ENCODE measurements at places on chromosomes 7 and 10.

GRCh38 chr10:34808801-34809745, 6.0 kb downstream of the PARD3 start:
- no peaks in the 10 kb centered on the region for H3K4me1 ChIP-seq
- no peak overlapping the region for H3K27ac ChIP-seq
- no peak for DNase-seq
- H3K27me3 ChIP-seq = no peaks in the 10 kb centered on the region
- no peaks in the 10 kb centered on the region for H3K36me3 ChIP-seq

- DNase-seq = no peak
- H3K27me3 ChIP-seq = no peaks in the 10 kb centered on the region
- H3K4me1 ChIP-seq = peaks cover 3% of the 10 kb centered on the region
- no peak overlapping the region for H3K4me3 ChIP-seq
- no peak overlapping the region for H3K27ac ChIP-seq
- no peaks in the 10 kb centered on the region for H3K36me3 ChIP-seq
These were observed 1.6 kb upstream of the MARVELD1 start for GRCh38 chr10:97711640-97712572.

- no peaks in the 10 kb centered on the region for H3K27me3 ChIP-seq
- no peak for DNase-seq
- H3K36me3 ChIP-seq = peaks cover 10% of the 10 kb centered on the region
- H3K4me1 ChIP-seq = peaks cover 18% of the 10 kb centered on the region
These were observed 118.2 kb downstream of the PRPF18 start for GRCh38 chr10:13704964-13705363.

DNA sequence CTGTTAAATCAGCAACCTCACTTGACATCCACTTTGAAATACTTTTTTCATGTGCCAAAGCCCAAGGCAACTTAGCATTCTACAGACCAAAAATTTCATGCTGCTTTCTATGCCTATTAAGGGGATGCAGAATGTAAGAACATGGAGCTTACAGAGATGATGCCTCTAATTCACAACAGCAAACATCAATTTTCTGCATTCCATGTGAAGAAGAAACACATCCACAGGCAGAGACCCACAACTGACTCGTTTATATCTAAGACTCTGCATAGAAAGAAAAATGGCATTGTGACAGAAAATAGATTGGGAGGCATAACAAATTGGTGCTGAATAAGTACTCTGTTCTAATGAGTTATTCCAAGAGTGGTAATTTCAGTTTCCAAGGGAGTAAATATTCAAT, 107.6 kb downstream of the SGMS1 start:
- H3K36me3 ChIP-seq = no peaks in the 10 kb centered on the region
- H3K27ac ChIP-seq = no peak overlapping the region
- H3K4me1 ChIP-seq = peaks cover 24% of the 10 kb centered on the region
- H3K4me3 ChIP-seq = no peak overlapping the region
- DNase-seq = no peak

- H3K4me3 ChIP-seq = no peak overlapping the region
- peaks cover 31% of the 10 kb centered on the region for H3K4me1 ChIP-seq
- peak overlapping the region; percentile 77 for H3K27ac ChIP-seq
- no peak for DNase-seq
- H3K27me3 ChIP-seq = no peaks in the 10 kb centered on the region
- H3K36me3 ChIP-seq = no peaks in the 10 kb centered on the region
These were observed 181.8 kb downstream of the CDK14 start for GRCh38 chr7:90777886-90778285.

- no peak for DNase-seq
- no peak overlapping the region for H3K4me3 ChIP-seq
- H3K36me3 ChIP-seq = no peaks in the 10 kb centered on the region
These were observed 175.3 kb upstream of the KCTD7 start for GRCh38 chr7:66453340-66453739.

DNA sequence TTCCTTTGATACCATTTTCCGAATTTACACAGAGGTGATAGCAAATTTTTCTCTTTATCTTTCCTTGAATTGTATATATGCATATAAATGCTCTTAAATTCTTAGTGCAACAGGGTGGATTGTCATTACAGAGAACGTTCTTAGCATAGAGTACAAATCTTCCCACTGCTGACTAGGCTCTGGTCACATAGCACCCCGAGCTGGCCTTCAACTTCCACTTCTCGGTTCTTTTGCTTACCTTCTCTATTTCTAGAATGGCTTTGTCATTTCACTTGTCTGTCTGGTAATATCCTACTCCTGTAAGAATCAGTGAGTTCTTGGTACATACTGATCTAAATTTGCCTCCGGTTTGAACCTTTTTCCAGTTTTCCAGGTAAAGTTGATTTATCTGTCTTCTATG, 13.4 kb downstream of the ADIRF start:
- no peaks in the 10 kb centered on the region for H3K27me3 ChIP-seq
- H3K36me3 ChIP-seq = no peaks in the 10 kb centered on the region
- DNase-seq = no peak

- no peaks in the 10 kb centered on the region for H3K36me3 ChIP-seq
- H3K27me3 ChIP-seq = no peaks in the 10 kb centered on the region
- no peak for DNase-seq
- H3K4me3 ChIP-seq = no peak overlapping the region
These were observed 68.8 kb downstream of the SVOPL start for GRCh38 chr7:138632384-138632783.

- H3K27me3 ChIP-seq = no peaks in the 10 kb centered on the region
- H3K4me1 ChIP-seq = peaks cover 5% of the 10 kb centered on the region
- H3K36me3 ChIP-seq = no peaks in the 10 kb centered on the region
- H3K27ac ChIP-seq = no peak overlapping the region
- H3K4me3 ChIP-seq = no peak overlapping the region
- DNase-seq = no peak
These were observed 3.0 kb downstream of the CALU start for GRCh38 chr7:128742206-128742605.

GRCh38 chr7:44211126-44211675, 10.4 kb downstream of the YKT6 start:
- H3K27me3 ChIP-seq = no peaks in the 10 kb centered on the region
- H3K27ac ChIP-seq = no peak overlapping the region
- H3K4me3 ChIP-seq = no peak overlapping the region
- peaks cover 7% of the 10 kb centered on the region for H3K4me1 ChIP-seq

- H3K27ac ChIP-seq = no peak overlapping the region
- H3K4me3 ChIP-seq = no peak overlapping the region
- no peaks in the 10 kb centered on the region for H3K36me3 ChIP-seq
- H3K4me1 ChIP-seq = no peaks in the 10 kb centered on the region
- DNase-seq = no peak
- H3K27me3 ChIP-seq = no peaks in the 10 kb centered on the region
These were observed 64.5 kb upstream of the NFE2L3 start for GRCh38 chr7:26087321-26088091.

GRCh38 chr10:71223347-71224058, 11.1 kb downstream of the UNC5B start:
- no peak overlapping the region for H3K4me3 ChIP-seq
- no peak for DNase-seq
- no peak overlapping the region for H3K27ac ChIP-seq
- H3K36me3 ChIP-seq = no peaks in the 10 kb centered on the region
- no peaks in the 10 kb centered on the region for H3K4me1 ChIP-seq

GRCh38 chr10:77618117-77618516, 19.5 kb downstream of the KCNMA1 start:
- H3K36me3 ChIP-seq = no peaks in the 10 kb centered on the region
- no peak overlapping the region for H3K4me3 ChIP-seq
- H3K27ac ChIP-seq = no peak overlapping the region
- H3K4me1 ChIP-seq = 0 out of 2 replicates have a peak, but pooled peaks cover under 1% of the 10 kb centered on the region

DNA sequence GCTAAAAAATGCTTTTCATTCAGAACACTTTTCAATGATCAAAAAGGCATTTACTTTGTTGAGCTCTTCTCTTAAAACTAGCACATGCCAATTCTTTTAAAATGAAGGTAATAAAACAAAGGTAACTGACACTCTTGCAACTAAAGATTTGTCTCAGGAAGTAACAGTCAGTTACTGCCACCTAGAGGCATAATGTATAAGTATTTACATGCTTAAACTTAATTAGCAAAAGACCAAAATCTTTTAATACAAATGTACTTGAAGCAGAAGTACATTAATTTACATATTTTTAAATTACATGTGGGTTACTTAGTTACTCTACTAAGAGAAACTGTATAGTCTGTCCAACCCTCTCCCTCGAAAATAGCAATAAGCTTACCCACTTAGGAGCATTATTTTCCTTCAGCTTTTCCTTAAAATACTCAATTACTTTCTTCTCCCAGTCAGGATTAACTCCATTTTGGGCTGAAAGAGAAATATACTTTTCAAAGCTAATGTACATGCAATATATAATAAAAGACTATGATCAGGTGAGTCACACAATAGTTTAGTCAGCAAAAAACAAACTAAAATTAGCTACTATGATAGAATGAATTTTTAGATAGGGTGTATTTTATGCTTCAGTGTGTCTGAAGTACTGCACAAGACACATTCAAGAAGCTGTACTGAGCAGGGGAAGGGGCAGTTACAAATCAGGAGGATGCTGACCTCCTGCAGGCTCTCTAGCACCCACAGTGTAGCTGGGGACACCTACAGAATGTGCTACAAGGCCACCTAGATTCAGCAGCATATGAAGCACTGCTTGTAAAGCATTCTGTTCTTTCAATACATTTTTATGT, 13.0 kb downstream of the MCMBP start:
- no peak overlapping the region for H3K27ac ChIP-seq
- no peaks in the 10 kb centered on the region for H3K27me3 ChIP-seq
- peaks cover 14% of the 10 kb centered on the region for H3K36me3 ChIP-seq
- peaks cover 8% of the 10 kb centered on the region for H3K4me1 ChIP-seq
- H3K4me3 ChIP-seq = no peak overlapping the region
- DNase-seq = no peak

GRCh38 chr10:2081501-2081900, 344.2 kb upstream of the ADARB2 start:
- H3K27ac ChIP-seq = no peak overlapping the region
- no peaks in the 10 kb centered on the region for H3K36me3 ChIP-seq
- H3K4me3 ChIP-seq = no peak overlapping the region
- peak; percentile 19 for DNase-seq
- H3K27me3 ChIP-seq = no peaks in the 10 kb centered on the region

GRCh38 chr10:113609704-113610108, 54.1 kb downstream of the NRAP start:
- no peak overlapping the region for H3K4me3 ChIP-seq
- H3K27ac ChIP-seq = no peak overlapping the region
- no peaks in the 10 kb centered on the region for H3K36me3 ChIP-seq
- DNase-seq = no peak

DNA sequence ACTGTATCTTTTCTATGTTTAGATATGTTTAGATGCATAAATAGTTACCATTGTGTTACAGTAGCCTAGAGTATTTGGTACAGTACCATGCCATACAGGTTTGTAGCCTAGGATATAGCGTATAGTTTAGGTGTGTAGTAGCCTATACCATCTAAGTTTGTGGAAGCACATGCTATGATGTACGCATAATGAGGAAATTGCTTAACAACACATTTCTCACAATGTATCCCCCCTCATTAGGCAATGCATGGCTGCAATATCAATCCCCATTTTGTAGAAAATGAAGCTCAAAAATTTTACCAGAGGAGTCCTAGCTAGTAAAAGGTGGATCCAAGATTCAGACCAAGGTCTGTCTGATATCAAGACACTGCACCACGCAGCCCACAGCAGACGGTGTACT, 376.4 kb upstream of the NFE2L3 start:
- no peak overlapping the region for H3K27ac ChIP-seq
- H3K36me3 ChIP-seq = no peaks in the 10 kb centered on the region
- H3K4me3 ChIP-seq = no peak overlapping the region
- no peaks in the 10 kb centered on the region for H3K27me3 ChIP-seq

DNA sequence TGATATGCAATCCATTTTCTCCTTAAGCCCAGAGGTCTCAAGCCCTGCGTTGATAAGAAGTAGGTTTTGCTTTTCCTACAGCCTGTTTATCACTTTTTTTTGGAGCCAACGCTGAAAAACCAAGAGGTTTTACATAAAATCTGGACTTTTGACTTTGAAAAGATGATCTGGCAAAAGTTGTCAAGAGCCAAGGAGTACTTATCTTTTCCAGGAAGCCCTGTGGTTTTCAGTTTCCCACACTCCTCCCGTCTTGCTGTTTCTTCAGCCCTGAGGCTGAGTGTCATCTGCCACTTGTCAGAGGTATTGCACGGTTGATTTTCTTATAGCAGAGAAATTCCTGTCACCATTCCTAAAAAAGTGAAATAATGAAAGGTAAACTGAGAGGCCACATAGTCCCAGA, 108.7 kb downstream of the TYW1 start:
- no peak for DNase-seq
- H3K36me3 ChIP-seq = no peaks in the 10 kb centered on the region
- H3K4me3 ChIP-seq = no peak overlapping the region
- H3K4me1 ChIP-seq = no peaks in the 10 kb centered on the region

GRCh38 chr7:5433181-5433580, 9.5 kb upstream of the TNRC18 start:
- H3K27me3 ChIP-seq = peaks cover 12% of the 10 kb centered on the region
- H3K36me3 ChIP-seq = no peaks in the 10 kb centered on the region
- no peak overlapping the region for H3K27ac ChIP-seq
- no peak for DNase-seq
- peaks cover 10% of the 10 kb centered on the region for H3K4me1 ChIP-seq
- H3K4me3 ChIP-seq = no peak overlapping the region

- no peaks in the 10 kb centered on the region for H3K27me3 ChIP-seq
- no peaks in the 10 kb centered on the region for H3K36me3 ChIP-seq
- peak overlapping the region; percentile 93 for H3K4me3 ChIP-seq
- no peaks in the 10 kb centered on the region for H3K4me1 ChIP-seq
These were observed 783 bp downstream of the ANLN start for GRCh38 chr7:36390199-36391090.

DNA sequence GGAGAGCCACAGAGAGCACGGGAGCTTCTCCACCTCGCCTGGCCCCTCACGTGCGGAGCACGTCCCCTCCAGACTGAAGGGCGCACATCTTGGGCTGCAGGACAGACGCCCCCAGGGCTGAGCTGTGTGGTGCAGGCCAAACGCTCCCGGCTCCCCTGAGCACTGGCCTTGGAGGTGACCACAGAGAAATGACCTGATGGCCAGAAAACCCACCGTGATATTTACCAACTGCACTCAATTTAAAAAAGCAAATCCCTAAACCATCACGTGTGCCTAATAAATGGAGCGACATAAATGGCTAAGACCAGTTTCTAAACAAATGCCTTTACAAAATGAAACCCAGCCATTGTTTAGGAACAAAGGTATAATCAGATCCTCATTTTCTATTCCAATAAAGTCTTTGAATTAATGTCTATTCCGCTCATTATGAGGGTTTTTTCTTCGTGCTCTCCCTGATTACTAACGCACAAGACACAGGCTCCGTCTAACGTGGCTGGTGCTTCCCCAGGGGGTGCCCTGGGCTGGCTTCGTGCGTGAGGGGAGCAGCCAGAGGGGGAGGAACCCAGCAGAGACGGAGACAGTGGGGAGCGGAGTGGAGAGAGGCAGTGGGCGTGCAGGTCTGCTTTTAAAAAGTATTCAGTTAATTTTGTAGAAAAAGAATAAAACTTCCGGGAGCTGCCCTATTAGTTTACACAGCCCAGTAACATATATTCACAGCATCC, 190.3 kb downstream of the DNAJB6 start:
- H3K27me3 ChIP-seq = no peaks in the 10 kb centered on the region
- H3K27ac ChIP-seq = no peak overlapping the region
- H3K4me1 ChIP-seq = no peaks in the 10 kb centered on the region

All from GM12878 (cell line).